WTC11 (cell line): ENCODE measurements at places on chromosomes 1 and 21.

DNA sequence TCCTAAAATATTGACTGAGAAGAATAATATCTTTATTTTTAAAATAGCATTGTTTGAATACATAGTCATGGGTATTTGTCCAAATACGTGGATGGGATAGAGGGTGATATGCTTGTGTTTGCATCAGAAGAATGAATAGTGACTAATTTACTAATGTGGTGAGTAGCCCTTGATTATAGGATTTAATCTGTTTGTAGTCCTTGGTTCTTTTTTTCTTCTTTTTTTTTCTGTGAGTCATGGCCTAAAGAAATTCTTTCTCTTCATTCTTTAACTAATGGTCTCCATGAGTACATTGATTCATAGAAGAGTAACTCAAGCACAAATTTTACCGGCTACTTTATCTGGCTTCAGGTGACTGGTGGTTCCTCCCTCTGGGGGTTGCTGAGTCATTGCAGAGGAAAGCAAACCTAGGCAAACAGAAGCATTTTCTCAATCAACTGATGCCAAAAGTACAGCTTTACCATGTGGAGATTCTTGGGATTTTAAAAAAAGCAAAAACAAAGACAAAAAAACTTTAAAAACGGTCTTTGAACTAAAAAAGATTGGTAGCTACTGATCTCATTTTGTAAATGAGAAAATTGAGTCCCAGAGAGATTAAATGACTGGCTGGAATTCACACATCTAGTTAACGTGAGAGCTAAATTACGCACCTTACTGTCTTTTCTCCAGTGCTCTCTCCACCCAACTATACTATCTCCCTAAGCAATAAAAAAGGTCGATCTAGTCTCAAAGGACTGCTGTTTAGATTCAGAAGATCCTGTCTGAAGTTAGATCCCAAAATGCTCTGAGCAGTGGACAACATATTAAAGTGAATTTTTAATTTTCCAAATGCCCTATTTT lies 40.5 kb downstream of the AK5 start:
- no peak for DNase-seq

- DNase-seq: no peak
Measured at GRCh38 chr1:110039641-110040040, 5.2 kb downstream of the STRIP1 start.

GRCh38 chr1:207923121-207923520 lies 12.2 kb upstream of the CD34 start:
- DNase-seq: no peak

GRCh38 chr1:114517348-114517747 lies 6.3 kb upstream of the TRIM33 start:
- no peak for DNase-seq
